C1 segment of cervical spinal cord (tissue), 14 donors: ENCODE measurements at places on chromosomes 5 and 9.

- no peak for DNase-seq
Observed at GRCh38 chr5:162091336-162091735, 23.8 kb downstream of the GABRG2 start.

DNA sequence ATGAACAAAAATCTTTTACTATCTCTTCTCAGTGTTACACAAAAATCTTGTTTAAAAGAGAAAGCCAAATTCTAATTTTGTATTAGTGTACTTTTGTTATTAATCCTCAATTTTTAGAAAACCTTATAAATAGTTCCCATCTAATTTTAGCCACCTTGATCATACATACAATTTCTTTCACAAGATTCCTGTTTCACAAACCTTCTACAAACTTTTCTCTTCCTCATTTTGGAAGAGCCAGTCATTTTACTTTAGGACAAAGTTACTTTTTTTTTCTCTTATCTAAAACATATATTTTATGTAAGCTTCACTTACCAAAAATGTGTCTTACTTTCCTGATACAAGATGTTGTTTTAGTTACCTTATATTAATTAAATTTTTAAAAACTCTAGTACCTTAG lies 161.3 kb downstream of the YIPF5 start:
- DNase-seq: no peak

- no peak for DNase-seq
Observed at GRCh38 chr5:62506659-62507460, 71.8 kb upstream of the LRRC70 start.

GRCh38 chr5:113237893-113238292 lies 196.9 kb downstream of the TSSK1B start:
- no peak for DNase-seq

GRCh38 chr5:171445644-171446516 lies 26.4 kb downstream of the FGF18 start:
- DNase-seq: no peak

GRCh38 chr9:96519787-96520186 lies 69.8 kb downstream of the HABP4 start:
- DNase-seq: no peak

- DNase-seq: no peak
Observed at GRCh38 chr5:121257621-121258020, 594.1 kb upstream of the FTMT start.

- no peak for DNase-seq
Observed at GRCh38 chr5:55925181-55925580, 69.6 kb downstream of the IL6ST start.

- no peak for DNase-seq
Observed at GRCh38 chr5:115070737-115071136, 99.0 kb downstream of the TRIM36 start.

GRCh38 chr5:88827997-88828396 lies 55.0 kb downstream of the MEF2C start:
- no peak for DNase-seq

GRCh38 chr9:98191671-98192502 lies 550 bp downstream of the CORO2A start:
- DNase-seq: no peak

DNA sequence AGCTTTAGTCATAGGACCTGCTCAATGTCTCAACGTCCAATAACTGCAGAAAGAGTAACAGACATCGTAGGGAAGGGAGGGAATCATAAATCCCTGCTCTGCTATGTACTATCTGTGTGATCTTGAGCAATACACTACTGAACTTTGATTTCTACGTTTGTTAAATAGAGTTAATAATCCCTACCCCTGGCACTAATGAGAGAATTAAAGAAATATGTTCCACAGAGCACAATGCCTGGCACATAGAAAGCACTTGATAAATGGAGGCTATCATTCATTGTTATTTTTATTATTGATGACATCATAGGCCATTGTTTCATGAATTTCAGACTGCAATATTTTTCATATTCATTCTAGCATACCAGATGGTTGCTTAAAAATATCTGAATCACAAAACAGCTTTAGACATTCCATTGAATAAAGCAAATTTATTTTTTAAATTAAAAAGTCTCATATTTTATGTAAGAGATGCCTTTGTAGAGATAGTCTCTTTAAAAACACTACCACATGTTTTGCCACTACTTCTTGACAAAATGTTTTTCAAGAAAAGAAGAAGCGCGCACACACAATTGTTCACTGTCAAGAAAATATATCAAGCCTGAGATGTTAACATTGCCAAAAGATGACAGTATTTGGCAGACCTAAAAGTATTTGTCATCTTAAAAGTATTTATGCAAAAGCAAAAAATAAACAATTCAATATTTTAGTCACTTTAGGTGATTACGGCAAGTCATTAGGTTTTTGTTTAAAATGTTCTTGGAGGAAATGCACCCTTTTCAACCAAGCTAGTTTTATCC lies 108.5 kb downstream of the EBF1 start:
- no peak for DNase-seq

DNA sequence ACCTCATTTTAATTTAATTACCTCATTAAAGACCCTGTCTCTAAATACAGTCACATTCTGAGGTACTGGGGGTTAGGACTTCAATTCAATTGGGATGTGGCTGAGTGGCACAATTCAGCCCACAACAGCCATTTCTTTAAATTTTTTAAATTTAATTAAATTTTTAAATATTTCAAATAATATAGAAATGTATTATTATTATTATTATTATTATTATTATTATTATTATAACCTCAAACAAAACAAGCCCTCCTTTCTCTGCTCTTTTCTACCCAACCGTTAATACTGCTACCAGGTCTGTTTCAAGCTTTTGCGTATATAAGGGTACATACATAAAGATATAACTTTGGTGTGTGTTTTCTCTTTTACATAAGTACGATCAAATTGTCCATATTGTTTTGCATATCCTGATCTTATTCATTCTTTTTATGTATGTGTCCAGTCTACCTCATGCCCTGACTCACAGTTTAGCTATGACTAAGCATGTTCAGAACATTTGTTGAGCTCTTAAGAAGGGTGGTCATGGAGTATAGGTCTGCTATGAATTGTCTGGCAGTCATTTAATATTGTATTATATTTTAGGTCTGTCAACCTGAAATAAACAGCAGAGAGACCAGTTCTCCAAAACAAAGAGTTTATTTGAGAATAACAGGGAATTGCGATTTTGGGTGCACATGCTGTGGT lies 16.1 kb upstream of the RAB14 start:
- no peak for DNase-seq

- DNase-seq: no peak
Observed at GRCh38 chr9:82122731-82123130, 134.2 kb downstream of the SPATA31D1 start.

GRCh38 chr5:72007336-72008111 lies 99.8 kb upstream of the MAP1B start:
- no peak for DNase-seq

GRCh38 chr9:133532937-133533668 lies 1.4 kb upstream of the ADAMTSL2 start:
- peak; percentile 33 for DNase-seq

GRCh38 chr5:88377705-88378656 lies 109.3 kb upstream of the TMEM161B start:
- no peak for DNase-seq

- DNase-seq: no peak
Observed at GRCh38 chr5:150497274-150497988, 10.5 kb upstream of the NDST1 start.

GRCh38 chr9:21754741-21755140 lies 47.7 kb upstream of the MTAP start:
- no peak for DNase-seq

GRCh38 chr5:144206141-144206540 lies 35.5 kb downstream of the KCTD16 start:
- no peak for DNase-seq

DNA sequence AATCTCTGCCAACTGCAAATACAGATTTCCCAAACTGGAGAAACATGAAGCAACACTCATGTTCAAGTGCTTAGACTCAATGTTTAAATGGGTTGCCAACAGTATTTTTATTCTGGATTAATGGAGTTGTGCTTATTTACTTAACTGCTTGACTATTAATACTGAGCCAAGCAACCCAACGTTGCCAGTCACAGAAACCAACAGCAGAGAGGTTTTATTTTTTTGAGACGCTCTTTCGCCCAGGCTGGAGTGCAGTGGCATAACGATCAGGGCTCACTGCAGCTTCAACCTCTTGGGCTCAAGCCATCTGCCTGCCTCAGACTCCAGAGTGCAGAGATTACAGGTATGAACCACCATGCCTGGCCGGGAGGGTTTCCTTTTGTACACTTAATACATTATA lies 8.5 kb upstream of the TMEM268 start:
- DNase-seq: no peak

GRCh38 chr9:98045234-98046179 lies 11.0 kb upstream of the NANS start:
- DNase-seq: no peak

DNA sequence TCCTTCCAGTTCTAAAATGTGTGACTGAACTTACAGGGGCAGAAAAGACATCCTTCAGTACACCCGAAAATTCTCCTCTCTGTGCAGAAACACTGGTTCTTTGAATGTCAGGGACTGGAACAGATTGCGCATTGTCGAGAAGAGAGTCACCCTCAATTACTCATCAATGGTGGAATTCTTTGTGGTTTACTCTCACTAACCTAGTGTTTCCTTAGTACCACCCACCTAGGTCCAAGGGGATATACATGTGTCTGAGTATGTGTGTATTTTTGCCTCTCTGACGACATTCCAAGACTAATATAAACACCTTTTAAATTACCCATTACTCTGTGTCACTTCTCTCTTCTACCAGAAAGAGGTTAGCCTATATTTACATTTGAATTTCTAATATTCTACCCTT lies 660.8 kb downstream of the TLE1 start:
- no peak for DNase-seq

GRCh38 chr9:111483439-111483857 lies 735 bp downstream of the ECPAS start:
- peak; percentile 42 for DNase-seq
